ENCODE measurements at places on chromosomes 2 and 18.

GRCh38 chr2:94996305-94997100, 29.0 kb upstream of the MAL start:
- DNase-seq: no peak

GRCh38 chr2:120797421-120798221, 62.0 kb downstream of the GLI2 start:
- no peak for DNase-seq

DNA sequence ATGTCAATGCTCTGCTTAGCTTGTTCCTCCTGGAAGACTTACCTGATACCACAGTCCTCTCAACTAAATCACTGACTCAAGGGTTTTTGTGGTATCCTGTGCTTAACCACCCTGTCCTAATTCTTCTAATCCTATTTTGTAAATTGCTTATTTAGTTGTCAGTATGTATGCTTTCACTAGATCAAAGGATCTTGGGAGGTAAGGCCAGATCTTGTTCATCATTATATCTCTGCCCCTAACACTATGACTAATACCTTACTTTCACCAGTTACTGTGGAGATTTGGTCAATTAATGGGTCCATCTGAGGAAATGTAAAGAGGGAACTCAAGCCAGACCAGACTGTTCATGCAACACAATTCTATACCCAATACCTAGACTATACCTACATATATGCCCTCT, 203.2 kb downstream of the GULP1 start:
- no peak for DNase-seq

DNA sequence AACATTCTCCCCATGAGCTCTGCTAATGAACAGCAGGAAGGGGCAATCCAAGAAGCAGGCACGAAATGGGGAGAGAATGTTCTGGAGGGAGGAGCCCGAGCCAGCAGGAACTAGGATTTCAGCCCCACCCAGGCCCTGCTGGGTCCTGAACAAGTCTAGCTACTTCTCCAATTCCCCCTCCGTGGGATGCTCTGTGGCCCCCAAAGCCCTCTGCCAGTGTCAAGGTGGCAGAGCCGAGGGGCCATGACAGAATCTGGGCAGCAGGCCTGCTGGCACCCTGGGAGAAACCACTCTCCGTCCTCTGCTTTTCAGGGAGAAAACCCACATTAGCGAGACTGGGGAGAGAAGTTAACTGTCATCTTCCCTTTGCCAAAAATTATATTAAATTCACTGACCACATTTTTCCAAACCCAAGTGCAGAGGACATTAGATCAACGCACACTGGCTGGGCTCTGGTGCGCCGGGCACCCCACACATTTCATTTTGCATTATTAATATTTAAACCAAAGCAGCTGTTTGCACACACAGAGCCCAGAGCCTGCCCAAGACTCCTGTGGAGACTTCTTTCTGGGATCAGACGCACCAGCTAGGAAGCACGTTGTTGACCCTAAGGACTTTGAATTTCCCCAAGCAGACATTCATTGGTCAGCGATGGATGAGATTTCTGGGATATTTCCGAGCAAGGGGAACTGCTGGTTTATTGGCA, 80.2 kb upstream of the PKDCC start:
- no peak for DNase-seq

DNA sequence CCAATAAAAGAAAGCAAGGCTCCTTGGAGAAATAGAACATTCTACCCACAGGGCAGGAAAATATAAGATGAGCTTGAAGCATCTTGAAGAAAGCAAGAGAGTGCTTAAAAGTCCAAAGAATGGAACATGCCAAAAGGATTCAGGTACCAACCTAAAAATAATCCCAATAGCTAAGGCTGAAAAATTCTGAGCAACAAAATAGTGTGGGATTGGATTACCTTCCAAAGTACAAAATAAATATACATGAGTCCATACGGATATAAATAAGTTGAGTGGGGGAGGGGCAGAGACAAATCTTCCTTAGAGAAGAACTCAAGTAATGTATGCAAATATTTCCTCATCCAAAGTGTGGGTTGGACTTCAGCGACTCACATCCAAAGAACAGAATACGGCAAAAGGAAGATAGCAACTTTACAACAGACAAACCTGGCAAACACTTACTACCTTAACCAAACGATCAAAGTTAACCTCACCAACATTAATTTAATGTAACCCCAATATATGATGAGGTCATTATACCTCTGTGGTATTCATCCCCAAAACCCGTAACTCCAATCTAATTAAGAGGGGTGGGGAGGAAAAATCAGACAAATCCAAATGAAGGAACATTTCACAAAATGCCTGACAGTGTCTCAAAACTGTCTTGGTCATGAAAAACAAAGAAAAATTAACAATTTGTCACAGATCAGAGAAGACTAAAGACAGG, 26.9 kb downstream of the MEMO1 start:
- no peak for DNase-seq

Measured in NCI-H1436 (cell line).